ENCODE measurements at places on chromosomes 4 and X.

DNA sequence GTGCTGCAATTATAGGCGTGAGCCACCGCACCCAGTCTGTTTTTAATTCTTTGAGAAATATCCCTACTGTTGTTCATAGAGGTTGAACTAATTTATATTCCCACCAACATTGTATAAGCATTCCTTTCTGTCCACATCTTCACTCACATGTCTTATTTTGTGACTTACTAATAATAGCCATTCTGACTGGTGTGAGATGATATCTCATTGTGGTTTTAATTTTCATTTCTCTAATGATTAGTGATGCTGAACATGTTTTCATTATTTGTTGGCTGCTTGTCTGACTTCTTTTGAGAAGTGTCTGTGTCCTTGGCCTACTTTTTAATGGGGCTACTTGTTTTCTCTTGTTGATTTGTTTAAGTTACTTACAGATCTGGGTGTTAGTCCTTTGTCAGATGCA, 310.9 kb upstream of the MAOA start:
- DNase-seq, result no peak

GRCh38 chr4:73662709-73663546, 42.7 kb upstream of the RASSF6 start:
- no peak for DNase-seq

DNA sequence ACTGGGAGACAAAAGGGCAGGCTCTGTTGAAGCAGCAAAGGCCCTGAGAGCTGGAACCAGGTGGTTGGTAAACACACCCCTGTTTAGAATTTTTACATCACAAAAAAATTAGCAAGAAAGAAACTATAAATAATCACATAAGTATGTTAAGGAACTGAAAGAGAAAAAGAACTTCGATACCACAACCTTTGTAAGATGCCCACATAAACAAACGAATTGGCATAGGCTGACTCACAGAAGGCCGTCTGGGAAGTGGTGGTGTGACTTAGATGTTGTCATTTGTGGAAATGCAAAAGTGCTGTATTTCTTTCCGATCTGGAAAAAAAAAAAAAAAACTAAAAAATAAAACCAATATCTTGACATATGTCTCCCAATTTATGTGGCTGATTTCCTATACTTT, 235.1 kb downstream of the USP46 start:
- no peak for DNase-seq

DNA sequence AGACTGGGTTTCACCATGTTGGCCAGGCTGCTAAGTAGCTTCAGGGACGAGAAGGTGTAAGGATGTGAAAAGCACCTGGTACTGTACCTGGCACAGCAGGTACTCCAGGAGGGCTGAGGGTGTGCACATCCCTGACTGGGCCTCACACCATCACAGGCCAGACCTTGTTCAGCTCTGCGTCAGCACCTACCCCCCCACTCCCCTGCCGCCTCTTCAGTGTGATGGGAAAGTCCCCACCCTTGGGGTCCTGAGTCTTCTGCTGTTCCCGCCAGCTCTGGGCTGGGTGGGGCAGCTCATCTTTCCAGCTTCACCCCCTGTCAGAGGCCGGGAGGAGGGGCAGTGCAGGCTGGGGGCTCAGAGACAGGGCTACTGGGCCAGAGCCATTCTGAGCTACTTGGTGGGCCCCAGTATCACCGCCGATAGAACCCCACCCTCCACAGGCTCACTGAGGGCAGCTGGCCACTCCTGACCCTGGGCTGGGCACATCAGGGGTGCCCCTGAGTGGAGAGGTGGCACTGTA, 6.7 kb upstream of the SH3BP2 start:
- peak; percentile 66 for DNase-seq

DNA sequence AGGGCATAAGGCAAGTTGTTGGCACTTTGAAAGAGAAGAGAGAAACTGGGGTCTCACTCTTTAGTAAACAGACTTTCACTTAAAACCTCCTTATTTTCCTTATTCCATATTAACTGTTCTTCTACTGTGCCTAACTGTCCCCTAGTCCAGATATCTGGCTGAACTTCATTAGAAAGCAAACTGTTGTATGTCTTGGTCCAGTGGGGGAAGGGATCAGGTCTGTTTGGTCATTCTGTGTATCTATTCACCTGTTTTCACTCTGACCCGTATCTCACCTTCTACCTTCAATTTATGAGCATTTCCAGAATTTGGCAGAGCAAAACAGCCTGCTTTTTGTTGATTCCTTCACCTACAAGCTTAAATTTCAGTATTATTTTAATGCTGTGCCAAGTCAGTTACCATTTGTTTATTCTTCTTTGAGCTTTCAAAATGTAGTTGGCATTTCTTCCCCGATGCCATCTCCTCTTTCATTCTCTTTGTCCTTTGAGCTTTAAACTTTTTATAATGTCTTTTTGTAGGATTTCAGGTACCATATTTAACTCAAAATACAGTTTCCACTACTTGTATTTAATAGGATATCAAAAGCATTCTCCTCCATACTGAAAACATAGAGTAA, 188.6 kb upstream of the PPARGC1A start:
- no peak for DNase-seq

DNA sequence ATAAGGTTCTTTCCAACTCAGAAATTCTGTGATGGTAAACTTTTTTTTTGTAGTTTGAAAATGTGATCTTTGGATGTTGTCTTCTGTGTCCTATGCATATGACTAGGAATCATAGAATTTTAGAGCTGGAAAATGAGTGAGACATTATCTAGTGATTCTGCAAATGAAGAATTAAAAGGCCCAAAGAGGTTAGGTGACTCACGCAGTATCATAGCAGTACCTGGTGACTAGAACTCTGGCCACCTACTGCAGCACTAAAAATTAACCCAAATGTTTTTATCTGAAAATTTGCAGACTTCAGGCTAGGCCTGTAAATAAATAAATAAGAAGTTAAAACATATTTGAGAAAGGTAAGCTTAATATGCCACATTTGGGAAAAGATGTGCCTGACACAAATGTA, 52.8 kb downstream of the NFKB1 start:
- DNase-seq, result no peak

- no peak for DNase-seq
These were observed 127.5 kb downstream of the PJA1 start for GRCh38 chrX:69037786-69038185.

- no peak for DNase-seq
These were observed 78.2 kb upstream of the C4orf54 start for GRCh38 chr4:99735822-99736221.

- no peak for DNase-seq
These were observed 22.8 kb upstream of the SOWAHB start for GRCh38 chr4:76920715-76921114.

- DNase-seq, result no peak
These were observed 21.8 kb upstream of the CCNI start for GRCh38 chr4:77097611-77098010.

DNA sequence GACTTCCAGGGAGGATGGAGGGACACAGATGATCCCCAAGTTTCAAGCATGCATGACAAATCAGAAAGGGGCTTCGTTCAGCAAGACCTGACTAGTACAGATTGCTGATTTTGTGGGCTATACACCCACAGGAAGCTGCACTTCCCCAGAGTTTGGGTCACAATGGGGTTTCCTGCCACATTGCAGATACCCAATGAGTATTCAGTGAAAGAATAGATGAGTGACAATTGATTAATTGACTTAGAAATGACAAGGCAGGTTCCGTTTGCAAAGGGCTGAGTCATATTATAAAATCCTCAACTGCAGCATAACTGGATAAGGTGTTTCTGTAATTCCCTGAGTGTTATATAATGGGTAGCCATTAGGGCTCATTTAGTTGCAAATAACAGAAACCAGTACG, 146.6 kb upstream of the TBL1X start:
- no peak for DNase-seq

DNA sequence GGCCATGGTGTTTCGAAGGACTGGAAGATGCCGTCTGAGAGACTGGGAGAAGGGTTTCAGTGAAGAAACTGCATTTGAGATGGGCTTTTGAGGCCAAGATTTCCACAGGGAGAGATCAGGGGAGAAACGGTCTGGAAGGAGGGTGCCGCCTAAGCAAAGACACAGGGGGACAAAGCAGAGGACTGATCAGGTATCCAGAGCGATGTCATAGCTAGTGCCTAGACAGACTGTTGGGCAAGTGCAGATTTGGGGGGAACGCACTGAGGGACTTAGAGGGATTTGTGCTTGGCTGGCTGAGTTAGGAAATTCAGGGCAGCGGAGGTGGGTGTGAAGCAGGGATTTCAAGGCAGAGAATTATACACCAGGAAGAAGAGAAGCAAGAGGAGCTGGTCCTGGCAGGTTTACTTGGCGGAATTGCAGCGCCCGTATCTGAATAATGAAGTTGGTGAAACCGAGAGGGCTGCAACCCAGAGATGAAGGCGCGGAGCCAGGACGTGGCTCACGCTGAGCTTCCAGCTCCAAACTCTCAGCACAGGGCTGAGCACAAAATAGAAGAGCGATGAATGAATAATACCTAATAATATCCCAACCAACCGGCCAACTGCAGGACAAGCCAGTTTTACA, 106.9 kb downstream of the MAML3 start:
- no peak for DNase-seq

DNA sequence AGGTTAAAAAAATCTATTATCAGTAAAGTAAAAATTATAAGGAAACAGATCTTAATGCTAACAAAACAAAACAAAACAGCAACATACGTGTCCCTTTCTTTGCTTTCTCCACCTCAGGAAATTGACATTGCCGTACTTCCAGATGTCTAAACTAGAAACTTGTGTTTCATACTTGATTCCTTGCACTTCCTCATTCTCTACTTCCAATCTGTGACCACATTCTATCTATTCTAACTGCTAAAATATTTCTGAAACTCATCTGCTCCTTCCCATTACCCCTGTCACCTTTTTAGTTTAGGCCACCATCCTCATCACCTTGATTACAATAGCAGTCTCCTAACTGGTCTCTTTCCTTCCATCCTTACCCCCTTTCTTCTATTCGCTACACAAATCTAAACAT, 22.5 kb upstream of the RPA4 start:
- DNase-seq, result no peak

GRCh38 chr4:79173186-79173585, 152.7 kb downstream of the NAA11 start:
- DNase-seq, result no peak

DNA sequence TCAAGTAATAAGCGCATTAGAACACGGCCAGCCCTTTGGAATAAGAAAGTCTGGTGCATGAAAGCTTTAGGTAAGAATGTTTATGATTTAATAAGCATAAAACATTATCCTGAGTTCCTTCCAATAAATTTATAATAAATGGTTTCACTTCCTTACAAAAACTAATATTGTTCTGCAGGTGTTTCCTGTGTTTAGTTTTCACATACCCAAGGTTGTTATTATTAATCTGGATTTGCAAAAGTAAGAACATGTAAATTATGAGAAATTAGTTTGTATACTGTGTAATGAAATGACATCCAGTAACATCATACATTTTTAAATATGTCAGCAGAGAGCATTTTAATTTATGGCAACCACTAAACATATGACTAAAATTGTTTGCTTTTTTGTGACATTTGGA, 72.1 kb downstream of the BANK1 start:
- no peak for DNase-seq

GRCh38 chr4:189279188-189279587, 661.5 kb upstream of the FRG1 start:
- no peak for DNase-seq

- no peak for DNase-seq
These were observed 101.1 kb upstream of the CYLC1 start for GRCh38 chrX:83759872-83760271.

DNA sequence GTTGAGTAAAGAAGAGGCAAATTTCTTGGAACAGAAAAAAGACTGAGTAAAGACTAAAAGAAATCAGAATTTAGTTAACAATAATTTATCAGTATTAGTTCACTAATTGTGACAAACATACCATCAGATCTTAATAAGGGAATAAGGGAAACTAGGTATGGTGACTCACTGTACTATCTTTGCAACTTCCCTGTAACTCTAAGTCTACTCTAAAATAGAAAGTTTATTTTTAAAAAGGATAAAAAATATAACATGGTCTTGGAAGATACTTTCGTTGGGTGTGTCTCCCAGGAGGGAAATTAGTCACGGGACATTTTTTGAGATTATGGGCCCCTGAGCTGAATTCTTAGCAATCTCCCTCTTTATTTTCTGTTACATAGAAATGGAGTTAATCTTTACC, 97.3 kb downstream of the EMCN start:
- DNase-seq, result no peak

- DNase-seq, result no peak
These were observed 3.8 kb upstream of the NSG1 start for GRCh38 chr4:4383085-4383484.

GRCh38 chrX:80223982-80224579, 196.2 kb upstream of the TENT5D start:
- DNase-seq, result no peak

DNA sequence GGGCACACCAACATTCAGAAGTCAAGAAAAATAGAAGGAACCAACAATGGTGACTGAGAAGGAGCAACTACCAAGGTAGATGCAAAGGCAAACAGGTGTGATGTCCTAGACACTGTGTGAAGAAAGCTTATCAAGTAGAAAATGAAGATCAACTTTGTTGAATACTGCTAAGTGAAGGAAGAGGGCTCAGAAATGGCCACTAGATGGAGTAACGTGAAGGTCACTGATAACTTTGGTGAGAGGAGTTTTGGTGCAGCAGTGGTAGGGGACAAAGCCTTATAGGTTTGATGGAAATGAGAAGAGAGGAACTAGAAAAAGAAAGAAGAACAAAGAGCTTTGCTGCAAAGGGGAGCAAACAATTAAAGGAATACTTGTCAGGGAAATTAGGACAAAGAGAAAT, 23.5 kb downstream of the OTC start:
- no peak for DNase-seq

DNA sequence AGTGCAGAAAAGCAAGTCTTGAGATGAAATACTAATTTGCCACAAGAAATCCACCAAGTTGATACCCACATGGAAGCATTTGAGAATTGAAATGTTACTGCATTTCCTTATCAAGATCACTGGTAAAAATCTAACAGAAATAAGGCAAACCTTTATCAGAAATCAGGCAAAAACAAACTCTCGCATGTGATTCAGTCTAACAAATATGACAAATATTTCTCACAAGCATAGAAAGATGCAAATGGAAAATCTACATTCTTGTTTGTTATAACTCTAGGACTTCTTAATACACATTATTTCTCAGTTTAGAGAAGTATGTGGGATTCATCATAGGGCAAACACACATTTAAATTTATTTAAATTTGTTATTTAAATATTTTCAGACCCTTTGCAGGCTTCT, 52.9 kb downstream of the TXK start:
- DNase-seq, result no peak
